ENCODE measurements at places on chromosomes 2 and 18. TPM values are rescaled to one million over a fixed set of nuclear protein-coding genes. Genes with fewer than 3 reads are reported as not detected.

Gene PRSS56
- total RNA-seq, result not detected

Gene GYPC
- total RNA-seq, result 130 TPM

Gene LYPD6B
- not detected for total RNA-seq

Gene STON1
- 1.2 TPM for total RNA-seq

Gene DSC1
- total RNA-seq, result not detected

Gene APCDD1
- total RNA-seq, result not detected

Gene DNAJC5G
- total RNA-seq, result not detected

Gene GKN1
- total RNA-seq, result not detected

Gene REG1A
- not detected for total RNA-seq

DNA sequence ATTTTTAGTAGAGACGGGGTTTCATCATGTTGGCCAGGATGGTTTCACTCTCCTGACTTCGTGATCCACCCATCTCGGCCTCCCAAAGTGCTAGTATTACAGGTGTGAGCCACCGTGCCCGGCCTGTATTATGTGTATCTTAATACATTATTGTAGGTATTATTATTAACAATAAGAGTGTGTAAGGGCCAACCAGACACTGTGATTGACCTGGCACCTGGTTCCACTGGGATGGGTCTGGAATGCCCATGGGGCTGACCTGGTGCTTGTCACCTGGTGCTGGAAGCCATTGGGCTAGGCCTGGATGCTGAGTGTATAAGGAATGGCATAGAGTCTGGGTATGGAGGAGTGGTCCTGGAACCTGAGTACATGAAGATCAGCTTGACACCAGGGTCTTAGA lies 906.9 kb upstream of the TMEFF2 start:
- no peaks in the 10 kb centered on the region for H3K4me1 ChIP-seq
- no peak overlapping the region for H3K27ac ChIP-seq

- no peaks in the 10 kb centered on the region for H3K4me1 ChIP-seq
- no peaks in the 10 kb centered on the region for H3K36me3 ChIP-seq
- no peak for DNase-seq
- no peaks in the 10 kb centered on the region for H3K27me3 ChIP-seq
These were observed 611.7 kb downstream of the TSN start for GRCh38 chr2:122366969-122367645.

GRCh38 chr18:67954594-67954993 lies 438.1 kb upstream of the DSEL start:
- H3K27ac ChIP-seq, result no peak overlapping the region
- H3K36me3 ChIP-seq, result no peaks in the 10 kb centered on the region
- no peak for DNase-seq
- H3K4me3 ChIP-seq, result no peak overlapping the region
- H3K27me3 ChIP-seq, result no peaks in the 10 kb centered on the region
- H3K4me1 ChIP-seq, result no peaks in the 10 kb centered on the region

DNA sequence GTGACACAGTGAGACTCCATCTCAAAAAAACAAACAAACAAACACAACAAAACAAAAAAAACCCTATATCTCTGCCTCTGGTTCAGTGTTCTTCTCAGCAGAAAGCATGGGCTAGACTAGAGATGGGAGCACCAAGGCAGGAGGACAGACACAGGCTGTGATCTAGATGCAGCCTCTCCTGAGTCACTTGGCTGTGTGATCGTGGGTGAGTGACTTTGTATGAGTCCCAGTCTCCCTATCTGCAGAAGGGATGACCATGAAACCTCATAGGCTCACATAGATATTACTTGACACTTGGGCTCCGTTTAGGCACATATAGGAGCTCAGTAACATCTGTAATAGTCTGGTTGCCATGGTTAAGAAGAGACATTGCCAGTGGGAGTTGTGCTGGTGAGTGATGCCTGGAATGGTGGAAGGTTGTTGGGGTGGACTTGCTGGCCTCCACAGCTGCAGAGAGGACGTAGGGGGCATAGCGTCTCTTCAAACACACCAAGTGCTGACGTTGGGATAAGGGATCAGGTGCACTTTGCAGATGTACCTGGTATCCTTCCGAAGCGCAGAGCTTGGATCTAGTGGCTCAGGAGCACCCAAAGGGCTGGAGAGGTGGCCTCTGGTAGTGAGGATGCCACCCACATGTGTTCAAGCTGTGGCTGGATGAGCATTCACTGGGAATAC lies 318.9 kb upstream of the HS6ST1 start:
- DNase-seq, result no peak
- H3K4me1 ChIP-seq, result no peaks in the 10 kb centered on the region
- H3K4me3 ChIP-seq, result no peak overlapping the region
- peaks cover 32% of the 10 kb centered on the region for H3K27me3 ChIP-seq
- no peaks in the 10 kb centered on the region for H3K36me3 ChIP-seq

DNA sequence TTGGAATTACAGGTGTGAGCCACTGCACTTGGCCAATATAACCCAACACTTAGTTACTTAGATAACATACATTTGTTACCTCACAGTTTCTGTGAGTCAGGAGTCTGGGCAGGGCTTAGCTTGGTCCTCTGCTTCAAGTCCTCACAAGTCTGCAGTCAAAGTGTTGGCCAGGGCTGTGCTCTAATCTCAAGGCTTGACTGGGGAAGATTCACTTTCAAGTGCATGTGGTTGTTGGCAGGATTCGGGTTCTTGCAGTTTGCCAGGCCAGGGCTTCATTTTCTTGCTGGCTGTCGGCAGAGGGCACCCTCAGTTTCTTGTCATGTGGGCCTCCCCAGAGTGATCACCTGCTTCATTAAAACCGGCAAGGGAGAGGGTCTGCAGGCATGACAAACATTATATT lies 103.7 kb downstream of the SLC4A3 start:
- H3K27ac ChIP-seq, result no peak overlapping the region
- no peaks in the 10 kb centered on the region for H3K4me1 ChIP-seq
- no peak overlapping the region for H3K4me3 ChIP-seq
- no peak for DNase-seq
- H3K27me3 ChIP-seq, result peaks cover 7% of the 10 kb centered on the region

DNA sequence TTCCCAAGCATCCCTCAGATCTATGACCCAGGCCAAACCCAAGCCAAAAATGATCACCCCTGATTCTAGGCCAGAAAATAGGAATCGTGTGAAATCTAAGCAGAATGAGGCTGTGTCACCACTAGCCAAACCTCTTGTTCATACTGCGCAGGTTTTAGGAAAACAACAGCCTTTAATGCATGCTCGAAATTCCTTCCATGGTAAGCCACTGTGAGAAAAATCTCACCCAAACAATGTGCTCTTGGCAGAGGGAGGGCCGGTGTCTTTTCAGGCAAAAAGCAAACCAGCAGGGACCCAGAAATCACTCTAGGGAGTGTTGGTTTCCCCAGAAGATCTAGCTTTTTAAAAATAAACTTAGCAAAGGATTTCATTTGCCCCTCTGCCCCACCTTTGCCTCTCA lies 71.2 kb upstream of the FOSL2 start:
- no peak overlapping the region for H3K27ac ChIP-seq
- no peak for DNase-seq
- no peak overlapping the region for H3K4me3 ChIP-seq
- peaks cover 2% of the 10 kb centered on the region for H3K36me3 ChIP-seq
- H3K27me3 ChIP-seq, result no peaks in the 10 kb centered on the region

GRCh38 chr2:46126571-46126970 lies 170.6 kb upstream of the EPAS1 start:
- no peak overlapping the region for H3K27ac ChIP-seq
- H3K4me3 ChIP-seq, result no peak overlapping the region
- H3K4me1 ChIP-seq, result no peaks in the 10 kb centered on the region
- H3K27me3 ChIP-seq, result peaks cover 4% of the 10 kb centered on the region

- H3K36me3 ChIP-seq, result no peaks in the 10 kb centered on the region
- no peak for DNase-seq
- H3K27ac ChIP-seq, result peak overlapping the region; percentile 26
- H3K4me3 ChIP-seq, result no peak overlapping the region
These were observed 6.5 kb upstream of the DUSP2 start for GRCh38 chr2:96151595-96152303.

GRCh38 chr2:33510586-33510968 lies 34.1 kb downstream of the RASGRP3 start:
- no peaks in the 10 kb centered on the region for H3K4me1 ChIP-seq
- no peak overlapping the region for H3K4me3 ChIP-seq
- no peaks in the 10 kb centered on the region for H3K27me3 ChIP-seq
- no peak overlapping the region for H3K27ac ChIP-seq

GRCh38 chr2:107308835-107309234 lies 422.9 kb upstream of the ST6GAL2 start:
- no peaks in the 10 kb centered on the region for H3K4me1 ChIP-seq
- H3K27me3 ChIP-seq, result peaks cover 1% of the 10 kb centered on the region
- no peak overlapping the region for H3K4me3 ChIP-seq
- no peaks in the 10 kb centered on the region for H3K36me3 ChIP-seq
- no peak overlapping the region for H3K27ac ChIP-seq
- no peak for DNase-seq
